ENCODE measurements at places on chromosomes 3 and 15.

DNA sequence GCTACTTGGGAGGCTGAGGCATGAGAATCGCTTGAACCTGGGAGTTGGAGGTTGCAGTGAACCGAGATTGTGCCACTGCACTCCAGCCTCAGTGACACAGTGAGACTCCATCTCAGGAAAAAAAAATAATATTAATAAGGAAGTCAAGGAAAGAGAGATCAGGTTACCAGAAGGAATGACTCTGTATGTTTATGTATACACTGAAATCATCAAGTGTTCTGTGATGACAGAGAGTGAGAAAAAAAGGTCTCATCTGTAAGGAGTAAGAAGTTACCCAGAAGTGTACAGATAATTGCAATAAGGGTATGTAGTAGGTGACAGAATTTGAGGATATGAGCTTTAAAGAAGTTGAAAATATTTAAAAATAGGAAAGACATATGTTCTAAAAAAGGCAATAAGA is 4.3 kb upstream of the CCDC50 start:
- DNase-seq = no peak

DNA sequence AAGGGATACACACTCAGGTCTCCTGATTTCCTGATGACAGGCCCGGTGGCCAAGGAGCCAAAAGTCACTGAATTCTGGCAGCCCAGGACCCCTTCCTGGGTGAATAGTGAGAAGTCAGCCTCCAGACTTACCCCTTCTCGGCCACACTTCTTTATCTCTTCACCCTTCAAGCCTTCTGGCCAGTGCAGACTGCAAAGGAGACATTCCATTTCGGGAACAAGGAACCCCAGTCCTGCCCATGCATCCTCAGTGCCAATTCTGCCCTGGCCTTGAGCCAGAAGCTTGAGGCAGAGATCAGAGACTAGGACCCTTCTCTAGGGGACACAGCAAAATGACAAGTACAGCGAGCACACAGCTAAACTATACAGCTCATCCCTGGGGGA is 28.8 kb downstream of the GRAMD2A start:
- DNase-seq = no peak

GRCh38 chr15:47602121-47602520 is 115.2 kb upstream of the SEMA6D start:
- no peak for DNase-seq

DNA sequence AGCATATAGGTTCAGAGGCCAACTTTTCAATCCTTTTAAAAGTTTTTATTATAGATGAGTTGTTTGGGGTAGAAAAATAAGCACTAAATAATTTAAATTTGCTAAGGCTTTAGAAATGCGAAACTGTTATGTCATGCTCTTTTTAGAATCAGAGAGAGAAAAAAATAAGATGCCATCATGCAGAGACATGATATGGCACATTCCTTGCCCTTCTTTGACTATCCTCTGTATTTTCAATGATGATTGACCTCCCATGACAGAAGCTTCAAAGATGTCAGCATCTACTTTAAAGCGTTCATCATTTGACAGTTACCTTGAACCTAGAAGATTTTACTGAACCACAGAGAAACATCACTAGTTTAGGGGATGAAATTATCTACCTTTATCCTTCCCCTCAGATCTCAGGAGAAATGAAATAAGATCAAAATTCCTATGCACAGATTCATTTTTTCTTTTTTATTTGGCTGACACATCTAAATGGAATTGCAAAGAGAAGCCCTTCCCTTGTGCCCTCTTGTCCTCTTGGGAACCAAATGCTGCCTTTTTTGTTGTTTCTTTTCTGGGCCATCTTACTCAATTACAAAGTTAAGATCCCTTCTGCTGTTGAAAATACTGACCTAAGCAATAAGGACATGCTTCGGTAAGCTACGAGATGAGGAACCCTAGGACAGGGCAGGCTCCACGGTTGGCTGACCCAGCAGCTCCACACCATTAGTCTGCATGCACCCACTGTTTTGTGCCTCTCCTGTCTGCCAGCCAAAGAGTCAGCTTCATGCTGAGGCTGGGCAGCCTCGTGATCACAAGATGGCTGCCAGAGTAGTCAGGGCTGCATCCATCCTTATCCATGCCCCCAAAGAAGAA is 289.7 kb upstream of the TPM1 start:
- no peak for DNase-seq

DNA sequence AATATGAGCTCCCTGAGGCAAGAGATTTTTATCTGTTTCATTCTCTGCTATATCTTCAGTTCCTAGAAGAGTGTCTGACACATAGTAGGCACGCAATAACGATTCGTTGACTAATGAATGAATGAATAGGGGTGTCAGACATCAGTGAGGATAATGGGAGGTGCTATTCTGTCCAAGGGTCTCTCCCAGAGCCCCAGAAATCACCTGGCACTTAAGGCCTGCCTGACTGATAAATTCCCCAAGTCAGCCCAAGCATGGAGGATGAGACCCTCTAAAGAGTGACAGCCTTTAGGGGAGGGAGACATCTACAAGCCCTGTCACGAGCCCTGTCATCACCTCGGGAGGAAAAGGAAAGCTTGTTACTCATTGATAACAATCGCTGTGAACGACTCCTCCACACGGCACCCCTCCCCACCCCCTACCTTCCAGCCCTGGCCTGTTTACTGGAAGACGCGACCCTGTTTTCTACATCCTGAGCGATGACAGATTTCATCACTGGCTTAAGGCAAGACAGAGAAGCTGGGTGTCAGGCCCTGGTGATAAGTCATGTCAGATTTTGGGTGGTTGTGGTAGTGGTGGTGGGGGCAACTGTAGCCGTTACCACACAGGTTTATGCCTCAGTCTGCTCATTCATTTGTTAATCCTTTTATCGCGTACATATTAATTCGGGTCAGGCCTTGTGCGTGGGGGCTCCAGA is 23.1 kb downstream of the BHLHE40 start:
- no peak for DNase-seq

DNA sequence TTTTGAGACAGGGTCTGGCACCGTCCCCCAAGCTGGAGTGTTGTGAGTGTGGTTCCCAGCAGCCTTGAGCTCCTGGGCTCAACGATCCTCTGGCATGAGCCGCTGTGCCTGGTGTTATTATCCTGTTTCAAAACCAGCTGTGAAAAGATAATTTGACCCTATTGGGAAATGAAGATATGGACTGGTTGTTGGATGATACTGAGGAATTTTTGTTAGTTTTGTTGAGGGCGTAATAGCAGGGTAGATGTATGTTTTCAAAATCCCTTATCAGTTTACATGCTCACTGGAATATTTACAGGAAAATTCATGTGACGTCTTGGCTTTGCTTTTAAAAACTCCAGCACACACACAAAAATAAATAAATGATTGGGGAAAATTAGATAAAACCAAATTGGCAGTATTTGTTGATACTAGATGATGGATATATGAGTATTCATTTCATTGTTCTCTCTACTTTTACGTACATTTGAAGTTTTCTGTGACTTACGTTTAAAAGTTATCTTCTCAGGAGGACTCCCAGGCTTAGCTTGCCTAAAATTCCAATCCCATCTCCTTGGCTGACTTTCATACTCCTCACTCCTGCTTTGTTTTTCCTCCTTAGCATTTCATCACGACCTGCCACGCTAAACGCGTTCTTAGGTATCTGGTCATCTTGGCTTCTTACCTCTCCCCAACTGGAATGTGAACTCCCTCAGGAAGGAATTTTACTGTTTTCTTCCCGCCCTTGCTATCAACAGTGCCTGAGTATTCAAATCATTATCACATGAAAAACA is 56.8 kb upstream of the TFRC start:
- DNase-seq = no peak

GRCh38 chr3:31573036-31573779 is 40.5 kb downstream of the STT3B start:
- peak; percentile 62 for DNase-seq

GRCh38 chr3:105162448-105162847 is 204.3 kb upstream of the ALCAM start:
- no peak for DNase-seq

DNA sequence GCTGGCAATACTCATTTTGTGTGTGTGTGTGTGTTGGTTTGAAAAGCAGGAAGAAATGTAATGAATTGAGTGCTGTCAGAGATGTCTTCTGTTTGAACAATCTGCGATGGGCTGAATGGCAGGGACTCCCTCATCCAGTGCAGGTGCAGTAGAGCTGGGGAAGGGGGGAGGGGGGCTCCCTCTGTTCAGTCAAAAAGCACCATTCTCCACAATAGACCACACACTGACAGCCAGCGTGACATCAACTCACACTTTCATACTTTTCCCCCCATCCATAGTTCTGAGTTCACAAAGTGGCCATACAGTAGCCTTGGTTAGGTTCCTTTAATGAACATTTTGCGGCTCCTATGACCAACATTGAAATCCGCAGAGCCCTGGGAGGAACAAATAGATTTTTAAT is 10.4 kb downstream of the SOX2 start:
- DNase-seq = no peak

GRCh38 chr15:77370580-77370979 is 49.3 kb downstream of the PEAK1 start:
- no peak for DNase-seq

GRCh38 chr3:99502871-99503270 is 135.5 kb upstream of the COL8A1 start:
- no peak for DNase-seq

GRCh38 chr15:69081310-69082004 is 67.0 kb downstream of the NOX5 start:
- no peak for DNase-seq

- peak; percentile 60 for DNase-seq
These were observed 15.8 kb downstream of the ABHD17C start for GRCh38 chr15:80710635-80711554.

DNA sequence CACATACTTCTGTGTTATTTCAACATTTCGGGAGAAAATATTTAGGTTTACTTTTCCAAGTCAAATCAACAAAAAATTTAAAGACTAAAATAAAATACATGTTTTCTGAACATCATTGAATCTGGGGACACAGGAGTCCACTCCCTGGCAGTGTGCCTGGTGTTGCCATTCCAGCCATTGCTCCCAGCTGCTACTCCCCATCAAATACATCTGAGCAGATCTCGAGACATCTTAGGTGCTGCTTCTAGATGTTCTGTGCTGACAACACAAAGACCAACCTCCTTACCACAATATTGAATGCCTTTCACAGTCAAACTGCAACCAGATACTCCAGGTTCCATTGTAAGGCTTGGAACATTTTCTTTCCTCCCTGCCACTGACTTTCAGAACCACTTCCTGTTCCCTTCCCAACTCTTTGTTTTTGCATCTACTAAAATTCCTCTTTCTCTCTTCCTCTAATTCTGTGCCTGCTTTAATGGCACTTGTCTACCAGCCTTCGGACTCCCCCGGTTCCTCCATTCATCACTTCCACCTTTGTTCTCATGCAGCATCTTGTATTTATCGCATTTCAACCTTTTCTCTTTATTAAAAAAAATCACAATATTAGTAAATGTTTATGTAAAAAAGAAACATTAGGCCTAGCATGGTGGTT is 81.1 kb upstream of the SLC4A7 start:
- peak; percentile 31 for DNase-seq

DNA sequence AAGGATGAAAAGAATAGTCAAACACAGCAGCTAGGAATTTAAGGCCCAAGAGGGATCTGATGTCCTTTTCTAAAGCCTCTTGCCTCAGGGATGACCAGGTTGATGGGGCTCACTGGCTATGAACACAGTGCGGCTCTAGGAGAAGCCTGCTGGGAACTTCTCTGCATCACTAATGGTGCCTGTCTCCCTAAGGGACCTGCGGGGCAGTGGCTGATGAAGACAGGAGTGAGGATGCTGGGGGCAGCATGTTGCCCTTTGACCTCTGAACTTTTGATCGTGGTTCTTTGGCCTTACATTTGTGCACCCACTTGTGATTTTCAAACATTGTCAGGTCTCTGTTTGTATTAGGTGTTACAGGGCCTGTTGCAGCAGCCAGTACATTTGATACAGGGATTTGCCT is 64.9 kb upstream of the KLHL25 start:
- no peak for DNase-seq
